ENCODE measurements at places on chromosomes 7 and 10.
A peak's percentile ranks its signal among the peaks of the same experiment; 100 is the strongest.

DNA sequence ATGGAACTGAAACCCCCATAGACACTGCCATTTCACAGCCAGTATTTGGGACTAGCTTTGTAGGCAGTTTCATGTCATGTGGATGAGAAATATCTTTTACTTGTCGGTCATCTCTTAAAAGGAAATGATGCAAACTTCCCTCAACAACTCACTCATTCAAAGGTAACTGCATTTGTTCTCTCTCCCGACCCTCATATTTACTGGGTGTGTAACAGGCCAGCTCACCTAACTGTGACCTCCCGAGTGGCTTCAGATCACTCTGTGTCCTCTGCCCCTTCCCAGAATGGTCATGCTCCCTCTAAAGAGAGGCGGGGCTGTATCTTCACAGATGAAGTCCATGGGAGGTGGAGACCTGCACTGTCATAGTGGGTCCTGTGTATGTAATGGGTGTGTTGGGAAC is 14.7 kb downstream of the LRRC18 start:
- DNase-seq, result no peak
- H3K27ac ChIP-seq, result no peak overlapping the region
- H3K4me1 ChIP-seq, result no peaks in the 10 kb centered on the region
- H3K36me3 ChIP-seq, result peaks cover 70% of the 10 kb centered on the region

DNA sequence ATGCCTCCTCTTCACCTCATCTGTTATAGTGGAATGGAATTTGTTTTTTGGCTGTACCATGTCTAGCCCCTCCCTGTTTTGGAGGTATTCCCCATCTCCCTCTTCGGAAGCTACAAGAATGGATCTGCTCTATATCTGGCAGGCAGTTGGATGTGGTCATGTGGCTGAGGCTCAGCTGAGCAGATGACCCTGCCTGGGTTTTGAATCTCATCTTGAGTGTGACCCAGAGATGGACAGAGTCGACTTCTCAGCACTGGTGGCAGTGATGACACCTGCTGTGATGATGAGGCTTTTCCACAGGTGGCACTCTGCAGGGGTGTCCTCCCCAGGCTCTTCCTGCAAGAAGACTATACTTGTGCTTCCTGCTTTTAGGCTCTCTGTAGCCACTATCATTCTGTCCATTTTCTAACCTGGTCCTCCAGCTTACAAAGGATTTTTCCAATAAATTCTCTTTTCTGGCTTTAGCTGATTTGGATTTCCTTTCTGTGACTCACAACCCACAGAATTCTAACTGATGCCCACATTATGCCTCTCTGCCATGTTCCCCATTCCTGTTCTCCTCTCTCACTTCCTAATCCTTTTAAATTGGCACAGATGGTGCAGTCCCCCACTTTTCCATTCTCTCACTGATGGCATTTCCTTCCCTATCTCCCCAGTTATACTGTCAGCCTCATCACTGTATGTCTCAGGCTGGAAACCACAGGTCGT is 7.5 kb upstream of the ARHGAP22 start:
- H3K27me3 ChIP-seq, result peaks cover 2% of the 10 kb centered on the region
- no peaks in the 10 kb centered on the region for H3K36me3 ChIP-seq
- no peak overlapping the region for H3K4me3 ChIP-seq
- H3K4me1 ChIP-seq, result peaks cover 13% of the 10 kb centered on the region
- DNase-seq, result no peak

GRCh38 chr10:85916286-85916685 is 450.3 kb downstream of the GRID1 start:
- no peak overlapping the region for H3K4me3 ChIP-seq
- H3K27ac ChIP-seq, result no peak overlapping the region
- no peaks in the 10 kb centered on the region for H3K36me3 ChIP-seq
- peaks cover 8% of the 10 kb centered on the region for H3K27me3 ChIP-seq
- DNase-seq, result no peak
- no peaks in the 10 kb centered on the region for H3K4me1 ChIP-seq

- H3K27me3 ChIP-seq, result no peaks in the 10 kb centered on the region
- H3K27ac ChIP-seq, result no peak overlapping the region
- H3K4me1 ChIP-seq, result peaks cover 6% of the 10 kb centered on the region
- no peak for DNase-seq
Observed at GRCh38 chr7:150740053-150740452, 2.8 kb downstream of the GIMAP5 start.

DNA sequence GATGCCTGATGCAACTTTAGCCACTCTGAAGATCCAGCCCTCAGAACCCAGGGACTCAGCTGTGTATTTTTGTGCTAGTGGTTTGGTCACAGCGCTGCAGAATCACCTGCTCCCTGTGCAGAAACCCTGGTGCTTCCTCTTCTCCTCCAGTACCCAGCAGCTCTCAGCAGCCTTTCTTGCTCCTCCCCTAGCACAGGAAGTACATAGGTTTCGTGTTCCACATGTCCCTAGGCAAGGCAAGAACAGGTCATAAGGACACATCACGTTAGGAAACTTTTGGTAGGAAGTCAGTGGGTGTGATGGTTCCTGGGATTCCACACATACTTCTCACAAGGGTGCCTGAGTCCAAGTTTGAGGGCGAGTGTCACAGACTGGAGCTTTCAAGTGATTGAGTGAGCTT is 167.9 kb upstream of the PRSS1 start:
- no peaks in the 10 kb centered on the region for H3K27me3 ChIP-seq
- no peak overlapping the region for H3K27ac ChIP-seq
- H3K4me1 ChIP-seq, result peaks cover 12% of the 10 kb centered on the region
- H3K36me3 ChIP-seq, result no peaks in the 10 kb centered on the region

DNA sequence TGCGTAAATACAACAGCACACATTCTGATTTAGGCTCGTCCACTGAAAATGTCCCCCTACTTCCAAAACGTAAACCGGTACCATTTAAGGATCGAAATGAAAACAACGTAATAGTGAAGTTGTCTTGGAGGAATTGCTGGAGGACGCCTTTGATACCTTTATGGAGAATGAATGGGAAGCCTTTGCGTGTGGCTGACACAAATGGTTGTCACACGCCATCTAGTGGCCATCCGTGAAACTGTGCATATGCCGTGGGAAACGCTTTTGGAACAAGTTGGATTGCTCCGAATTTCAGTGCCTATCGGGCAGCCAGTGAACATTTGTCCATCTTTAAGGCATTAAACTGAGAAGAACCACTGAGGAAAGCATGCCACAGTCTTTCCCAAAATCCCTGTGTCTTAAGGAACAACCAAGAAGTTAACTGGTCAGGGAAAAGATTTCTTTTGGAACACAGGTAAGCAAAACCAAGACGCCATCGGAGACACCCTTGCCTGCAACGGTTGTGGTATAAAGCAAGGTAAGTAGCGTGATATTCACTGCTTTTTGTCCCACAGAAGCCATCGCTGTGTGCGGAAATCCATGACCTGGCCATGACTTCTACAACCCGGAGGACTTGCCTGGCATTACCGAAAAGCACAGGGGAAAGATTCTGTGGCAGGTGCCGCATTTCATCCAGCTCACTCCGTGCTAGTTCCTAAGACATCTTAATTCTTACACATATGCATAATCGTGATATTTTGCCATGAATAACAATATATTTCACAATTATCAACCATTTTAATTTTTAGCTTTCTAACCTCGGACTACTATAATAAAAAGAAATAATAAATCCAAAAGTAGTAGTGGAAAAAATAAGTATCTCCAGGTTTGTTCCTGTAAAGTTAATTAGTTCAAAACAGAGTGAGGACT is 100.6 kb downstream of the FAM204A start:
- H3K4me3 ChIP-seq, result no peak overlapping the region
- DNase-seq, result peak; percentile 67
- no peaks in the 10 kb centered on the region for H3K36me3 ChIP-seq
- no peaks in the 10 kb centered on the region for H3K4me1 ChIP-seq
- H3K27ac ChIP-seq, result no peak overlapping the region
- H3K27me3 ChIP-seq, result no peaks in the 10 kb centered on the region

GRCh38 chr7:130941322-130942210 is 207.6 kb upstream of the KLF14 start:
- peaks cover 15% of the 10 kb centered on the region for H3K36me3 ChIP-seq
- peaks cover 34% of the 10 kb centered on the region for H3K4me1 ChIP-seq
- H3K27me3 ChIP-seq, result no peaks in the 10 kb centered on the region
- peak overlapping the region; percentile 92 for H3K27ac ChIP-seq
- peak overlapping the region; percentile 28 for H3K4me3 ChIP-seq
- peak; percentile 55 for DNase-seq

- DNase-seq, result no peak
- H3K27me3 ChIP-seq, result peaks cover 9% of the 10 kb centered on the region
- no peak overlapping the region for H3K27ac ChIP-seq
- no peaks in the 10 kb centered on the region for H3K4me1 ChIP-seq
- no peaks in the 10 kb centered on the region for H3K36me3 ChIP-seq
Observed at GRCh38 chr7:25303281-25304181, 75.2 kb upstream of the NPVF start.

DNA sequence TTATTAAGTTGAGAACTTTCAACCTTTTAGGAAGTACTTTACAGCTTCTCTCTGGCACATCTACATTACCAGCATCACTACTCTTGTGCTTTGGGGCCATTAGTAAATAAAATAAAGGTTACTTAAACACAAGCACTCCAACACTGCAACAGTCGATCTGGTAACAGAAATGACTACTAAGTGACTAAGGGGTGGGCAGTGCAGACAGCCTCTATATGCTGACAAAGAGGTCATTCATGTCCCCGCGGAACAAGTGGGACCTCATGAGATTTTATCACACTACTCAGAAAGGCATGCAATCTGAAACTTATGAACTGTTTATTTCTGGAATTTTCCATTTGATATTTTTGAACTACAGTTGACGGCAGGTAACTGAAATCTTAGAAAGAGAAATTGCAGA is 111.3 kb upstream of the DNAJB12 start:
- DNase-seq, result no peak
- H3K4me3 ChIP-seq, result no peak overlapping the region
- H3K4me1 ChIP-seq, result no peaks in the 10 kb centered on the region
- H3K27me3 ChIP-seq, result no peaks in the 10 kb centered on the region
- peaks cover 8% of the 10 kb centered on the region for H3K36me3 ChIP-seq
- H3K27ac ChIP-seq, result no peak overlapping the region

- H3K4me1 ChIP-seq, result no peaks in the 10 kb centered on the region
- H3K27me3 ChIP-seq, result no peaks in the 10 kb centered on the region
- H3K27ac ChIP-seq, result no peak overlapping the region
- DNase-seq, result no peak
- H3K4me3 ChIP-seq, result no peak overlapping the region
Observed at GRCh38 chr7:23955145-23955544, 245.1 kb downstream of the STK31 start.

DNA sequence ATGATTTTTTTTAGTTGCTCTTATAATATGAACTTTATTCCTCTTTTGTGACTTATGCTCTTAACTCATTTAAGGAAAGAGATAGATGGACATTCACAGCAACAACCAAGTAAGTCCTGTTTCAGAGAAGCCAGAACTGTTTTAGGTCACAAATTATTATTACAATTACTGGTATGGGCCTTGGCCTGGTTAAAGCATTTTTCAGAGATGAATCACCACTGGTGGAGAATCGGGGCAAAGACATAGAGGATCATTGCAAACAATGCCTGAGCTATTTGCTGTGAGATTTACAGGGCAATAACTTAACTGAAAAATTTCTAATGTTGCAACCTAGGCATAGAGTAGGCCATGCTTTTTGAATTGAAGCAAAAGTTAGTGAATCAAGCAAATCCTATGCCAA is 138.0 kb upstream of the YAE1 start:
- no peaks in the 10 kb centered on the region for H3K4me1 ChIP-seq
- H3K27me3 ChIP-seq, result no peaks in the 10 kb centered on the region
- no peak for DNase-seq
- no peak overlapping the region for H3K27ac ChIP-seq
- no peak overlapping the region for H3K4me3 ChIP-seq

GRCh38 chr7:131032786-131033185 is 294.9 kb upstream of the MKLN1 start:
- no peaks in the 10 kb centered on the region for H3K36me3 ChIP-seq
- no peak overlapping the region for H3K27ac ChIP-seq
- no peak for DNase-seq
- peaks cover 64% of the 10 kb centered on the region for H3K4me1 ChIP-seq
- H3K4me3 ChIP-seq, result no peak overlapping the region

- no peak overlapping the region for H3K4me3 ChIP-seq
- H3K27ac ChIP-seq, result no peak overlapping the region
- peaks cover 23% of the 10 kb centered on the region for H3K4me1 ChIP-seq
- no peaks in the 10 kb centered on the region for H3K27me3 ChIP-seq
- peaks cover 7% of the 10 kb centered on the region for H3K36me3 ChIP-seq
Observed at GRCh38 chr10:61912981-61913380, 11.5 kb downstream of the ARID5B start.

DNA sequence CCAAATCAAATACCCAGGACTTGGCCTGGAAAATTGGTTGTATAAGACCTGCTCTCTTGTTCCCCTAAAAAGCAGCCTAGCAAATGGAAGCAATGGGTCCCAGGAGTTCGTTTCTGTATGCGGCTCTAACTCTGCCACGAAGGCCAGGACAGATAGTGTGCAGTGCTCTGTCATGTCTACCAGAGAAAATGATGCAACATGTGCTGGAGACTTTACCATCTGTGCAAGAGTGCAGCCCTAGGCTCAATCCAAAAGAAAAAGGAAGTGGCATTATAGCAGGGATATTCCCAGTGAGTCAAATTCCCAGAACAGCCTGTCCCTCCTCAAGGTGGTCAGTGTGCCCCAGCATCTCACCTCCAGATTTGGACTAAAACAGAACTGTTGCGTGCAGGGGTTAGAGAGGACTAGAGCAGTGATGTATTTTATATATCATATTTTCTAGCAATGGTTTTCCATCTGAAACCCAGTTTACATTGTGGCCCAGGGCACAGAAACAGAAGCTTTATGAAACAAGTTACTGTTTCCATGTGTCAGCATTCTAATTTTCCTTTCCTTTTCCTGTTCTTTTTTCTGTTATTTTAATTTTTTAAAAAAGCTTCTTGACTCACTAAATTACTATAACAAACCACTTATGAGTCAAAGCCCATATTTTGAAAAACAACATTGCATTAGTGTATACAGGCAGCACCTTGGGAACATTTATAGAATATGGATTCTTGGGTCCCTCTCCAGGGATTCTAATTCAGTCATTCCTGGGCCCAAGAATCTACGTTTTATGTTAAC is 311.2 kb downstream of the RNLS start:
- no peaks in the 10 kb centered on the region for H3K36me3 ChIP-seq
- peak; percentile 19 for DNase-seq

GRCh38 chr7:98362517-98362916 is 38.4 kb downstream of the BAIAP2L1 start:
- DNase-seq, result no peak
- H3K27ac ChIP-seq, result no peak overlapping the region
- no peak overlapping the region for H3K4me3 ChIP-seq
- H3K27me3 ChIP-seq, result no peaks in the 10 kb centered on the region
- no peaks in the 10 kb centered on the region for H3K36me3 ChIP-seq

All from B cell (primary cell).